Stimulated activated CD8-positive, alpha-beta memory T cell treated with anti-CD3 and anti-CD28 coated beads, Interleukin-4, amount 100 ng/mL, for 1 hour (primary cell): ENCODE measurements at places on chromosomes 11 and 22.

- DNase-seq: no peak
Observed at GRCh38 chr11:87972133-87972532, 203.1 kb downstream of the RAB38 start.

DNA sequence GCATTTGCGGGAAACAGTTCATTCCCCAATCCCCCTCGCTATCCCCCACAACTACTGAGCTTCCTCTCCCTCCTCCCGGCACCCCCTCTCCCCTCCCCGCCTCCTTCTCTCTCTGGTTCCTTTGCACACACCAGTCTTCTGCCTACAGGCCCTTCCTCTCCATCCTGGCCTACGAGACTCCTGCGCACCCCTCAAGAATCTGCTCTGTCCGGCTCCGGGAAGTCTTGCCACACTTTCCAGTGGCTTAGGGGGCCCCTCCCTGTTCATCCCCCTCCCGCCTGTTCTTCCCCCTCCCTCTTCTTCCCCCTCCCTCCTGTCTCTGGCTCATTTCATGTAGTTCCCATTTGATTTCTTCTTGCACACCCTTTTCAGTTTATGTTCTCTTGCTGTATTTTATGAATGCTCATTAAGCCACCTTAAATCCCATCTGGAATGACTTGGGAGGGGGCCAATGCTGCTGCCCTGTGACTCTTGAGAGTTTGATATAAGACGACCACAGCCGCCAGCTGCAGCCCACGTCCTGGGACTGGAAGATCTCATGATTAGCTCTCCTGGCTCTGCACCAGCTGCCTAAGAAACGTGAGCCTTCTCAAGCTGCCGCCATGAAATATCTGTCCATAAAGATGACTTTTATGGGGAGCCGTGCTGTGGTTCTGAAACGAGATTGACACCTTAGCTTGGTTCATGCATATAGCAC, 50.9 kb downstream of the RPS6KA4 start:
- no peak for DNase-seq

GRCh38 chr11:72719144-72719543, 33.1 kb downstream of the ARAP1 start:
- DNase-seq: no peak

- DNase-seq: no peak
Observed at GRCh38 chr11:2094354-2095197, 44.6 kb downstream of the IGF2 start.

DNA sequence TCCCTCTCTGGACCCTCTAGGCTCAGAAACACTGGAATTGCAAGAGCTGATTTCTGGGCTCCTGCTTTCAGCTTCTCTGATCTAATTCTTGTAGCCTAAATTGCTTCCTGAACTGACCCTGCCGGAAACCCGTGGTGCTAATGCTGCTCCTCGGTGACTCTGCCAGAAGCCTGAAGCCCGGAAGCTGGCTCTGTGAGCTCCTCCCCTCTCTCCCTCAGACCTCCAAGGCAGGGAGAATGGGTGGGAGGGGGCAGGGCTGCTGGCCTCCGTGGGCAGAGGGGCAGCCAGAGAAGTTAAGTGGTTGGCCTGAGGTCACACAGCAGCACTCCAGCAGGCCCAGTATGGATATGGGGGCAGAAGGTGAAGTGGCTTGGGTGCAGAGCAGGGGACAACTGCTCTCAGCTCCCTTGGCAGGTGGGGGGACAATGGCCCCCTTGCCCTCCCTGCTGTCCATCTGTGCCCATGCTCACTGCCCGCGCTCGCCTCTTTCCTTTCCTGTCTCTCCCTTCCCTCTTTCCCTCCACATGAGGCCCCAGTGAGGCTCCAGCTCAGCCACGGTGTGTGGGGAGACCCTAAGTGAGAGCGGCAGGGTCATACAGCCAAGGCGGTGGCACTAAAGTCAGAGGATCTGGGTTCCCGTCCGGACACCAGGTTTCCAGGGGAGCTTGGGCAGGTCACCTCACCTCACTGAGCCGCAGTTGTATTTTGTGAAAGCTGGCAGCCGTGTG, 16.2 kb downstream of the CAPN5 start:
- peak; percentile 10 for DNase-seq

DNA sequence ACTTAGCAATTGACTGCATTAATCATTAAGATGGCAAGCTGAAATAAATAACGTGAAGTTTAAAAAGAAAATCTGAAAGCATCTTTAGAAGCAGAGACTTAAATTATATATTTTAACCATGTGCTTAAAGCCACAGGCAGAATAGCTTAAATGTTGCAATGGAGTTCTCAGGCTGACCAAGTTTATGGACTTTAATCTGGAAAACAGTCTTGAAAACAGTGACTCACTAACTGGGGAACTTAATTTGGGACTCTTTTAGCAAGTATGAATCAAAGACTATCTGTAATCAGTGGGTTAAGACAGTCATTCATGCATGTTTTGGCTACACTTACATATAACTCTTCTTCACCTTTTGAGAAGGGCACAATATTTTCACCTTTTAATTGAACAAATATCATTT, 12.6 kb upstream of the GLYATL1 start:
- no peak for DNase-seq

DNA sequence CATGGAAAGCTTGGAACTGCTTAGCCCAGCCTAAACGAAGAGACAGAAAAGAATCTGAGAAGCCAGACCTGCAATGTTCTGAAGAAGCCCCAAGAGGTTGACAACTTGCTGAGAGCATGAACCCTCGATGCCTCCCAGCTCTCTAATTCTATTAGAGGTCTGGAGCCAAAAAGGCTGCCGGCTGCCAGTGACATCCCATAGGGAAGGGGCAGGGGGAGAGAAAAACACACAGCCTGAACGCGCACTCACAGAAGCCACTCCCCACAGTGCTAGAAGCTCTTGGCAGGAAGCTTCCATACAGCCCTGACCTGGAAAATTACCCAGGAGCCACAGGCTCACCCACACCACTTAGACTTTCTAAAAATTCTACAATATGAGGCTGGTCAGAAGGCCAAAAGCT, 18.3 kb downstream of the POLDIP3 start:
- no peak for DNase-seq

DNA sequence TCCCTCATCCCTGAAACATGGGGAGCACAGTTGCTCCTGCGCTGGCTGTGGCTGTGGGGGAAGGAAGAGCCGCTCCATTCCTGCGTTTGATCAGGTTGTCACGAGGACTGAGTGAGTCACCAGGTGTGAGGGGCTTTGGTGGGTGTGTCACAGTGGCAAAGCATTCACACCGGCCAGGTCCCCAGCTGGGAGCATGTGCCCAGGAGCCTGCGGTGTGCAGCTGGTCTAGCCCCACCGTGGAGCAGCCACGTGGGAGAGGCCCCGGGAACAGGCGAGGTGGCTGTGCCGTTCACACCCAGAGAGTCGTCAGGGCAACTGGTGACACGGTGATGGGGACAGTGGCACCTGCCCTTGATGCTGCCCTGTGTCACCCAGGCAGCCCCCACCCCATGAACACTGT, 47.6 kb upstream of the PPARA start:
- DNase-seq: no peak

GRCh38 chr22:44031158-44031952, 7.3 kb downstream of the PARVB start:
- DNase-seq: no peak

- peak; percentile 24 for DNase-seq
Observed at GRCh38 chr11:1757861-1758610, 5.7 kb downstream of the CTSD start.

- no peak for DNase-seq
Observed at GRCh38 chr11:61961570-61962212, 5.7 kb downstream of the FTH1 start.

- DNase-seq: no peak
Observed at GRCh38 chr11:93844568-93844967, 5.8 kb downstream of the VSTM5 start.

DNA sequence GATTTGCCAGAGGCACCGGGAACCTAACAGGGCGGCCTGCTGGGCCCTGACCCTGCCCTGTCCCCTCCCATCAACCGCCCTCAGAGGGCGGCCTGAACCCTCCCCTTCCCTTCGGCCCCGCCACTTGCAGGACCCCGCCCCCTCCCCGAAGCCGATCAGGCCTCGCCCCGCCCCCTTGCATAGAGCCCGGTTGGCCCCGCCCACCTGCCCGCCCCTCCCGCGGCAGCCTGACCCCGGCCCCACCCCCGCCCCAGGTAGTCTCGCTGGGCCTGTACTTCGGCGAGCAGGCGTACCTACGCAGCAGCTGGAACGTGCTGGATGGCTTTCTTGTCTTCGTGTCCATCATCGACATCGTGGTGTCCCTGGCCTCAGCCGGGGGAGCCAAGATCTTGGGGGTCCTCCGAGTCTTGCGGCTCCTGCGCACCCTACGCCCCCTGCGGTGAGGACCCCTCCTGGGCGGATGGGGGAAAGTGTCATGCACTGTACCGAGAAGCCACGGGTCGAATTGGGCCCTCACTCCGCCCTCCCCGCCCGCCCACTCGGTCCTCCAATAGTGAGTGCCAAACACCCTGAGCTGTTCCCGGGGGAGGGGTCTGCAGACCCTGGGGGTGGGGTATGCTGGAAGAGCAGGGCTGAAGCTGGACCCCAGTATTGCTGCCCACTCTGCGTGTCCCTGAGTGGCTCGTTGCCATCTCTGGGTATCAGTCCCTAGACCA, 94.1 kb downstream of the CACNA1I start:
- DNase-seq: no peak

DNA sequence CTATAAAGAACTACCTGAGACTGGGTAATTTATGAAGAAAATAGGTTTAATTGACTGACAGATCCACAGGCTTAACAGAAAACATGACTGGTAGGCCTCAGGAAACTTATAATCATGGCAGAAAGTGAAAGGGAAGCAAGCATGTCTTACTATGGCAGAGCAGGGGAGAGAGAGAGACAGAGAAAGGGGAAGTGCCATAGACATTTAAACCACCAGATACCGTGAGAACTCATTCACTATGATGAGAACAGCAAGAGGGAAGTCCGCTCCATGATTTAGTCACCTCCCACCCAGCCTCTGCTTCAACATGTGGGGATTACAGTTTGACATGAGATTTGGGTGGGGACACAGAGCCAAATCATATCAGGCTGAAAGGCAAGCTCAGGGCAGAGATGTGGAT, 327.1 kb upstream of the DDI1 start:
- no peak for DNase-seq

GRCh38 chr11:45322891-45323600, 36.9 kb upstream of the SYT13 start:
- DNase-seq: no peak

GRCh38 chr11:17498475-17498874, 21.8 kb upstream of the ABCC8 start:
- DNase-seq: no peak

GRCh38 chr22:39316440-39317083, 2.9 kb downstream of the RPL3 start:
- peak; percentile 53 for DNase-seq

DNA sequence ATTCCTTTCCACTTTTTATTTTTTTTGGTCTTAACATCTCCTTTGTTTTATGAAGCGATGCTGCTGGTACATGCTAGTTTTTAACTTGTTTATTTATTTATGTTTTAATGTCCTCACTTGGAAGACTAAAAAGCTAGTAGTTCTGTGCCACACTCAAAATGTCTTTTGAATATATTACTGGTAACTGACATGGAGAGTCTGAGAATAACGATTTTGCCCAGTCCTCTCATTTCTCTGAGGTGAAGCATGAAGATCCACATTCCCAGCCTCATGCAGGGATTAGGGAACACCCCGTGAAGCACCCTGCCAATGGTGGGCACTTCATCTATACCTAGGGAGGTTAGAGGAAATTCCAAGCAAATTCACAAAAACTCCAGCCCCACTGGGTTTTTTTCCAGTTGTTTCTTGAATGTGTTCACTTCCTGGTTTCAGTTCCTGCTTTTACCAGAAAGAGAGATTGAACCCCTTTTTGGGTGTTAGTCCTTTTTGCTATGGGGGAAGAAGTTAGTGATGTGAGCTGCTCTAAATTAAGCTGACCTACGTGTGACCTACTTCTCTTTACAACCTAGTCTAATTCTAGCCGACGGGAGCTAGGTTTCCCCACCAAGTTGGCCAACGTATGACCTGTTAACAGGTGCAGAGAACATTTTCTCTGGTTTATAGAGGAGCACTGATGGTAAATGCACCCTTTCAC, 106.1 kb downstream of the SLC1A2 start:
- no peak for DNase-seq

GRCh38 chr11:2289859-2290258, 11.9 kb downstream of the C11orf21 start:
- DNase-seq: no peak

- no peak for DNase-seq
Observed at GRCh38 chr22:50192436-50193204, 6.9 kb downstream of the TRABD start.

- DNase-seq: no peak
Observed at GRCh38 chr11:100174881-100175280, 512.2 kb upstream of the ARHGAP42 start.

GRCh38 chr22:20569059-20570058, 61.9 kb downstream of the MED15 start:
- peak; percentile 67 for DNase-seq

DNA sequence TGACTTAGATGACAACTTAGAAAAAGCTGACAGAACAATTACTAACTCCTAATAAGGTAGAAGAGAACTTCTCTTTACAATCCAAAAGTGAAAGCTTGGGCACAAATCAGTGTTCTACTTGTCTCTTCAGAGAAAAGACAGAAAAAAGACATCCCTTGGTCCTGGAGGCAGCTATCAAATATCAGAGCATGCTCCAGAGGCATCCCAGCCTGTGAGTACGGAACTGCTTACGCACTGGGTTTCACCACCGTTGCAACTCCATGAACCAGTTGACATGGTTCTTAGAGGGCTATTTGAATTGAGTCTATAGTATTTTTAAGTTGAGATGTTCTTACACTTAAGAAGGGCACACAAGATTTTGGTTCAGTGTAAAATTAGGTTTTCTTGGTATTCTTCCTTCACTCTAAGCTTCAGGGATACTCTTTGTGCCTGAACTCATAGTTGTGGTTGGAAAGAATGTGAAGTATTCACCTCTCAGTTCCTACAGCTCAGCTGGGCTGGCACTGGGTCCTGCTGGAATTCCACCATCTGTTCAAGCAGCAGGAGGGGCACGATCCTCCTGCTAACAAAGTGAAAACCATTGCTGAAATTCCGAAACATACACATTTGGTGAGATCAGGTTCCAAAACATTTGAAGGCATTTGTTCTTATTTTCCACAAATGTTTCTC, 6.3 kb downstream of the AKIP1 start:
- no peak for DNase-seq

GRCh38 chr11:86738568-86738967, 61.8 kb upstream of the PRSS23 start:
- DNase-seq: no peak

DNA sequence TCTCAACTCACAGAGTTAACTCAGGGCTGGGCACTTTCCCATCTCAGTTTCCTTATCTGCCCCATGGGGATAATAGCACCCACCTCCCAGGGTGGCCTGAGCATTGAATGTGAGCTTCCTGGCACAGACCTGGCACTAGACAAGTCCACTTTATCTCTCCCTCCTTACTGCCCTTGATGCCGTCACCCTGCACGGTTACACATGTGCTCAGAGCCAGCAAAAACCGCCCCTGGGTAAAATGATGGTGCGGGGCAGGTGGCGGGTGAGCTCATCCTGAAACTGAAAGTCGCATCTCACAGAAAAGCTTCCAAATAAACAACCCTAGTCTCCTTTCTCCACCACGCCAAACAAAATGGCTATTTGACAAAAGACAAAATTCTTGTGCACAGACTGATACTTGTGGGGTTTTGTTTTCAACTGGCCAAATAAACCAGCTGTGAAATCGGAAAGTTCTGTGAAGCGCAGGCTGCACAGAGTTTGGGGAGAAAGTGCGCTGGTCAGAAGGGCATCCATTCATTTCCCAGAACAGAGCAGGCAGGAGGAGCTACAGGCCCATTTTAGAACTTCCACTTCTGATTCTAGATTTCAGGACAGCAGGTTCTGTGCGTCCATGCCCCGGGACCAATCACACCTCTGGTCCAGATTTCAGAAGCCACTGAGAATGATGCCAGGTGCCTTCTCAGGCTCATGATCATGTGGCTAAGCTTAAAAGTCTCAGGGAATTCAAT, 138.1 kb downstream of the SHANK2 start:
- no peak for DNase-seq
